ENCODE measurements at places on chromosomes 5 and 9. TPM values are rescaled to one million over a fixed set of nuclear protein-coding genes. Genes with fewer than 3 reads are reported as not detected.

- H3K4me3 ChIP-seq: peak overlapping the region; percentile 95
- peaks cover 40% of the 10 kb centered on the region for H3K4me1 ChIP-seq
- peak overlapping the region; percentile 96 for H3K27ac ChIP-seq
- no peaks in the 10 kb centered on the region for H3K27me3 ChIP-seq
- no peak for DNase-seq
Observed at GRCh38 chr5:123511290-123511647, 708 bp upstream of the CSNK1G3 start.

DNA sequence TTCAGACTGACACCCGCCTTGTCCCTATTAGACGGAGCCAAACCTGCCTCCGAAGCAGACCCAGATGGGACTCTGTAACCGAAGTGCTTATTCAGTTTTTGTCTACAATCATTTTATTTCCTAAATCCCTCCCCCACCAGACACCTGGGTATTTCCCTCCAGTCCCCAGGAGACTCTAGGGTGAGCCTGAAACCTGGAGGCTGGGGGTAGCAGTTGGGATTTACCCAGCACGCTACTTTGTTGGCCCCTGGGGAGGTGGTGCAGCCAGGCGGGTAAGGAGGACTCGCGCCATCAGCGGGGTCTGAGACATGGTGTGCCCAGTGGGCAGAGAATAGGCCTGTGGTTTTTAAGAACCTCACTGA lies 1.3 kb upstream of the LHX2 start:
- peaks cover 90% of the 10 kb centered on the region for H3K27me3 ChIP-seq
- H3K36me3 ChIP-seq: no peaks in the 10 kb centered on the region
- DNase-seq: no peak

GRCh38 chr5:39478863-39479262 lies 54.1 kb upstream of the DAB2 start:
- no peak overlapping the region for H3K4me3 ChIP-seq
- H3K27me3 ChIP-seq: peaks cover 4% of the 10 kb centered on the region
- no peak overlapping the region for H3K27ac ChIP-seq
- peaks cover 42% of the 10 kb centered on the region for H3K4me1 ChIP-seq
- no peak for DNase-seq

GRCh38 chr5:139641116-139642080 lies 6.8 kb upstream of the CXXC5 start:
- peak overlapping the region; percentile 65 for H3K4me3 ChIP-seq
- peak overlapping the region; percentile 79 for H3K27ac ChIP-seq
- DNase-seq: peak; percentile 37
- peaks cover 5% of the 10 kb centered on the region for H3K27me3 ChIP-seq
- peaks cover 67% of the 10 kb centered on the region for H3K4me1 ChIP-seq

DNA sequence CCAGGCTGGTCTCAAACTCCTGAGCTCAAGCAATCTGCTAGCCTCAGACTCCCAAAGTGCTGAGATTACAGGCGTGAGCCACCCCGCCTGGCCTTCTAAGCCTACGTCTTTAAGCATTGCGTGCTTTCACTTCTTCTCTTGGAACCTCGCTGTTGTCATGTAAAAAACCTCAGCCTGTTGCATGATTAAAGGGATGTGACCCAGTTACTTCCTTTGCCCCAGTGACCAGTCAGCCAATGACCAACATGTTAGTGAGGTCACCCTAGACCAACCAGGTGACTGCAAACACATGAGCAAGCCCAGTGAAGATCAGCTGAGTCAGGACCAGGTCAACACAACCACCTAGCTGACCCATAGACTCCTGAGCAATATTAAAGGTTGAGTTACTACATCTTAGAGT lies 10.5 kb downstream of the KIF4B start:
- no peak overlapping the region for H3K27ac ChIP-seq
- H3K27me3 ChIP-seq: no peaks in the 10 kb centered on the region
- DNase-seq: no peak
- H3K4me1 ChIP-seq: no peaks in the 10 kb centered on the region
- H3K36me3 ChIP-seq: no peaks in the 10 kb centered on the region

GRCh38 chr5:1930880-1931603 lies 48.3 kb upstream of the IRX4 start:
- H3K27me3 ChIP-seq: peaks cover 34% of the 10 kb centered on the region
- no peaks in the 10 kb centered on the region for H3K36me3 ChIP-seq
- H3K4me3 ChIP-seq: peak overlapping the region; percentile 73
- DNase-seq: no peak
- no peak overlapping the region for H3K27ac ChIP-seq
- no peaks in the 10 kb centered on the region for H3K4me1 ChIP-seq

DNA sequence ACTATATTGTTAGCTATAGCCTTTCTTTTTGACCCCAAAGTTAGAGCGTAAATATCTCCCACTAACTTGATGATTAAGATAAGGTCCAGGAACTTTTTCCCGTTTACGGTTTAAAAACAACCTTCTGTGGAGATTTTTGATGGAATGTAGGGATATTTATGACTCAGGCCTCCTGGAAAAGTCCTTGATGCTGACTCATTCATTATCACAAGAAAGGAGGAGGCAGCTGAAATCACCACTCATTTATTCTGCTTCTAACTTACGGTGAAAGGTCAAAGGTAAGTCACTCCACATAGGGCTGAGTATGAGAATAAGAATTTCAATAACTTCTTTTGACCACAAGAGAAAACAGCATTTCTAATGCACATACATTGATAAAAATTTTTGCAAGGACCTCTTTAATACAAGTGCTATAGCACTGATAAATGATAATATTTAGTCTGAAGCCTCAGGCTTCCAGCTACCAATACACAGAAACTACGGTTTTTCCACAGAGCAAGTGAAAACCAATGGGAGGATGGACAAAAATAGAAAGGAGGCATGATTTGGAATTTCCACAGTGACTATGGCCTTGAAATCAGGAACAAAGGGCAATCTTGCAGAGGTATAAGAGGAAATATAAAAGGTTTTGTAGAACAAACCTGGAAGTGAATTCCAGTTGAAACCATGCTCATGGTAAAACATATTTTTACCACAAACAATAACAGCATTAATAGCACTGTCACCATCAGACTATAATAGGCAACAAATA lies 146.5 kb downstream of the PPP2R2B start:
- peaks cover 10% of the 10 kb centered on the region for H3K36me3 ChIP-seq
- no peak for DNase-seq
- H3K27me3 ChIP-seq: no peaks in the 10 kb centered on the region
- H3K27ac ChIP-seq: no peak overlapping the region
- no peak overlapping the region for H3K4me3 ChIP-seq

GRCh38 chr9:4666042-4666699 lies at the start of gene SPATA6L:
Gene SPATA6L, minus strand, starts transcription at chr9:4666480. Its CDS starts 230 bp downstream, at chr9:4666250.
- H3K36me3 ChIP-seq: no peaks in the 10 kb centered on the region
- H3K27me3 ChIP-seq: peaks cover 7% of the 10 kb centered on the region
- no peak for DNase-seq
- H3K4me3 ChIP-seq: peak within 1 kb of the TSS; percentile 90
- H3K4me1 ChIP-seq: peaks cover 37% of the 10 kb centered on the region
- peak within 1 kb of the TSS; percentile 83 for H3K27ac ChIP-seq

GRCh38 chr5:121976979-121977378 lies 15.2 kb downstream of the SRFBP1 start:
- no peak overlapping the region for H3K4me3 ChIP-seq
- no peak overlapping the region for H3K27ac ChIP-seq
- peaks cover 19% of the 10 kb centered on the region for H3K36me3 ChIP-seq
- DNase-seq: no peak
- H3K27me3 ChIP-seq: no peaks in the 10 kb centered on the region

GRCh38 chr9:131516930-131517329 lies 14.1 kb downstream of the UCK1 start:
- no peak for DNase-seq
- no peak overlapping the region for H3K27ac ChIP-seq
- H3K36me3 ChIP-seq: peaks cover 3% of the 10 kb centered on the region
- no peak overlapping the region for H3K4me3 ChIP-seq
- H3K27me3 ChIP-seq: no peaks in the 10 kb centered on the region

DNA sequence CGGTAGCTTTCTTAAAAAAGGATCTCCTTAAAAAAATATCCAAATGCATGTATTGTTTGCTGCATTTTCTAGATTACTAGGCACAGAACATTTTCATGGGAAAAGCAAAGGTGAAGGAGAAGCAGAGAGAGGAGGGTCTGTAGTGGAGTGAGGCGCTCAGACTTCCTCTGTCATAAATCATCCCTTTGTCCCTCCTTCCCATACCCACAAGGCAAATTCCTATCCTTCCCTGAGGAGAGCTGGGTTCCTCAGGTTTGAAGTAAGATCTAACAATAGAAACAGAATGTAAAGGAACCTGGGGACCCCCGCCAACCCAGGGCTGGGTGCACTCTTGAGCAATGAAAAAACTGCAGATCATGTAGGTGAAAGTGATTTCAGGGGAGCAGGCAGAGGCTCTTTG lies 149.2 kb upstream of the ANKH start:
- peaks cover 3% of the 10 kb centered on the region for H3K36me3 ChIP-seq
- peaks cover 5% of the 10 kb centered on the region for H3K4me1 ChIP-seq
- no peak overlapping the region for H3K27ac ChIP-seq
- H3K27me3 ChIP-seq: no peaks in the 10 kb centered on the region
- no peak overlapping the region for H3K4me3 ChIP-seq

GRCh38 chr9:112582371-112583262 lies 96.0 kb downstream of the KIAA1958 start:
- no peaks in the 10 kb centered on the region for H3K4me1 ChIP-seq
- no peak overlapping the region for H3K4me3 ChIP-seq
- no peaks in the 10 kb centered on the region for H3K27me3 ChIP-seq
- DNase-seq: no peak
- no peaks in the 10 kb centered on the region for H3K36me3 ChIP-seq

DNA sequence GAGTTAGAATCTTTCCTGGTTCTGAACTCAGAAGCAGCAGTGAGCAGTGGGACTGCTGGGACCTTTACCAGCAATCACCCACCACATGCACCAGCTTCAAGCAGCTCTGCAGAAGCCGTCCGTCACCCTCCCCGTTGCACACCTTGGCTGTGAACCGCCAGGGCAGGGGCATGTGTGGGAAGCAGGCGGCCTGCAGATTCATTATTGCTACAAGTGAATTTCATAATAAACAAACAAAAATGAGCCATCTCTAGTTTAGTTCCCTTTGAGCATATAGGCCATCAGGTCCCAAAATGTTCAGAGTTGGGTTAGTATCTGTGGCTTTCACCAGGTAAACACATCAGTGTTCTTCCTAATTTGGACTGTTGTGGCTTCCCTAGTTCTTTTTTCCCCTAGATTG lies 17.5 kb downstream of the PALM2AKAP2 start:
- H3K27me3 ChIP-seq: no peaks in the 10 kb centered on the region
- peaks cover 10% of the 10 kb centered on the region for H3K4me1 ChIP-seq
- no peaks in the 10 kb centered on the region for H3K36me3 ChIP-seq

- H3K4me1 ChIP-seq: peaks cover 39% of the 10 kb centered on the region
- peak overlapping the region; percentile 94 for H3K4me3 ChIP-seq
- no peak for DNase-seq
- no peaks in the 10 kb centered on the region for H3K36me3 ChIP-seq
- H3K27me3 ChIP-seq: no peaks in the 10 kb centered on the region
- H3K27ac ChIP-seq: peak overlapping the region; percentile 85
Observed at GRCh38 chr5:159210210-159210661, 883 bp upstream of the RNF145 start.

DNA sequence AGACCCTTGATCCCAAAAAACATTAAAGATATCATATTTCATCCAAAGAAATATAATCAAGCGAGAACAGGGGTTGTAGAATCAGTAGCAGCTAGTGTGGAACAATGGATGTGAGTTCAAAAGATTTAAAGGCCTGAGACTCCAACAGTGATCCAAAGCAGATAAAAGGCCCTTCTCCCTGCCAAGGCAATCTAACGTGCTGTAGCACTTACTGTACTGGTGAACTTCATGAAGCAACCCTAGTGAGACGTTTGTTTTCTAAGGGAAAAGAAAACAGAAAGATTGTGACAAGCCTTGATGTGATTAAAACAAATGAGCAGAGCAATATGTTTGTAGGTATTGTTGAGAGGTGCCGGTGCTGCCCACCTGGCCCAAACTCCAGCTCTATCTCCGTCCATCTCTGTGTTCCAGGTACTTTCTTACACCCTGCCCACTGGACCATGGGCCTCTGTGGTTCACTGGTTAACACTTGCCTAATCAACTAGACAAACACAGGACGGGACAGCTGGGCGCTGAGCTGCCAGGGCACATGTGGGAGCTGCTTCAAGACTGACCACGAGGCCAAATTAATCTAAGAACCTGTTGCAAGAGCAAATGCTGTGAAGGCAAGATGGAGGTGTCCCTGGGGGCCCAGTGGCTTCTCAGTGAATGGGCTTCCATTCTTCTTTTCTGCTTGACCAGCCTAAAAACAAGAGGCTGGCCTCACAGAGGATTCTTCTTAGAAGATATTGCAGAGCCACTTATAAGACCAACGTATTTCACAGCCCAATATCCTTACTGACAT lies 265.5 kb downstream of the CWC27 start:
- H3K4me1 ChIP-seq: peaks cover 16% of the 10 kb centered on the region
- no peak for DNase-seq
- peak overlapping the region; percentile 71 for H3K27ac ChIP-seq
- H3K27me3 ChIP-seq: peaks cover 3% of the 10 kb centered on the region

IL9 gene
- total RNA-seq: not detected

PTGR1 gene
- 75.4 TPM for total RNA-seq

ZFAND5 gene
- 175 TPM for total RNA-seq

SIT1 gene
- not detected for total RNA-seq

WNK2 gene
- total RNA-seq: 75.5 TPM

PCDHB2 gene
- 33.7 TPM for total RNA-seq

SCGB3A1 gene
- not detected for total RNA-seq

ANKRD34B gene
- 0.19 TPM for total RNA-seq
